Activated gamma-delta T cell treated with anti-CD3 and anti-CD28 coated beads, Interleukin-2, amount 50 U/mL, for 16 hours (primary cell): ENCODE measurements at places on chromosomes 6 and 20.

DNA sequence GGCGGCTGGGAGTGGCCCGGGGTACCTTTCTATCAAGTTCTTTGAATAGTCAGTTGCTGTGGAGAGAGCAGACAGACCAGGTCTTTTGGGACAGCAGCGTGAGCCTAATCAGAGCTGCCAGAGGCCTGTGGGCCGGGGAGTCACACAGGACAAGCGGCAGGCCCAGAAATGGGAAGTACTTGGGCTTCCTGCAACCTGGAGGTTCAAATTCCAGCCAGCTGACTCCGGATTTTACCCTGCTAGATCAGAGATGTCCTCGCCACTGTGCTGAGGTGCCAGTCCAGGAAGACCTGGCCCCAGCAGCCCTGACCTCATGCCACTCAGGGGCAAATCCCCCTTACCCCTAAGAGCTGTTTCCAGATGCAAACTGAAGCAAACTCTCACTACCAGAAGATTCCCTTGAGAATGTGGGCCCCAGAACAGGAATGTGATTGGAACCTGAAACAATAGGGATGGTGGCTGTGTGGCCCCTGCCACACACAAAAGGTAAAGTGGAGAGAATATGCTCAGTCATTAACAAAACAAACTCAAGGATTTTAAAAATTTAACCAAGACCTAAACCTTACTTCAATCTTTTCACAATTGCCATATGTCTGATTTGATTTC is 9.7 kb downstream of the BEND3 start:
- DNase-seq = no peak

- DNase-seq = no peak
These were observed 38.6 kb downstream of the HLA-DPB1 start for GRCh38 chr6:33114406-33114805.

DNA sequence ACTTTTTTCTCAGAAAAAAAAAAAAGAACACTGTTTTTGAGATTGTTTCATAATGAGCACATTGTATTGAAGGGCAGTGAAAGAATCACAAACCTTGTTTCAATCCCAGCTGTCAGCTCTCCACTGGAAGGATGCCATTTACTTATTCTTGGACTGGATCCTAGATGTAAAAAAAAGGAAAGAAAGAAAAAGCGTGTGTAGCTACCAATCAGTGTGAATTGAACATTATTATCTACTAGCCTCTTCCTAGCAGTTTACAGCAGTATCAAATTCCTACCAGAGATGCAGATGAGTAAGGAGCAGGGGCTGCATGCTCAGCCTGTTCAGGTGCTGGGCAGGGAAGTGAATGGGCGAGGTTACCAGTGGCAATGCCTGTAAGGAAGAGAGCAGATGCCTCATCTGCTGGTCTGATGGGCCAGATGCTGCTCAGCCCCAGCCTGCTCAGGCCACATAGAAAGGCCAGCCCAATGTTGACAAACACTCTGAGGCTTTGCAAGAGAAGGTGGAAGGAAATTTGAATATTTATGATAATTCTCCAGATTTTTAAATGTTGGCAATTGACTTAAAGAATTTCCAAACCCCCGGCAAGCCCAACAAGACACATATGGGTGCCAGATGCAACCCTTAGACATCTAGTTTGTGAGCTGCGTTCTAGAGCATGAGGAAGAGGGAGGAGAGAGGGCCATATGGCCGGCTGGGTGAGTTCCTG is 189.5 kb downstream of the IBTK start:
- no peak for DNase-seq

GRCh38 chr6:30703821-30704220 is 13.0 kb upstream of the NRM start:
- DNase-seq = no peak
